SW480 (cell line): ENCODE measurements at places on chromosomes 13 and 19.
A peak's percentile ranks its signal among the peaks of the same experiment; 100 is the strongest.

DNA sequence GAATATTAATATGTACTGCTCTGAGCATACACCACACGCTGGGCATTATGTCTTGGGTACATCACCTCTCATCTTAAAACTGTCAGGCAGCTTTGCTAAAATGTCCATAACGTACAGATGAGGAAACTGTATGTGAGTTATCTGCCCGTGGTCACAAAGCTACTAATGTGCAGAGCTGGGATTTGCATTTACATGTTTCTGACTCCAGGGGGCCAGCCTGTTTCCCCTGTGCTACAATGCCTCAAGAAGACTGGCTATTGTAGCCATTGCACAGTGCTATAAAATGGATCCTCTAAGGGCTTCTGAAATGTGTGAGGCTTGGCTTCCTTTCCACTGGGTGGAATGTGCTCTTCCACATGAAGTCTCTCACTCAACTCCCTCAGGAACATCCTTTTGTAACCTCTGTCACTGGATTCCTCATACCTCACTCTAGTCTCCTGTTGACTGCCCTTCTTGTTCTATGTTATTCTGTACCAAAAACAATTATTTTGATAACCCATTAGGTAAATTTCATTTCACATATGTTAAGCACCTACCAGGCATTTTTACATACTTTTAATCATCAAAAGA lies 95.6 kb upstream of the HTR2A start:
- peak; percentile 24 for DNase-seq

DNA sequence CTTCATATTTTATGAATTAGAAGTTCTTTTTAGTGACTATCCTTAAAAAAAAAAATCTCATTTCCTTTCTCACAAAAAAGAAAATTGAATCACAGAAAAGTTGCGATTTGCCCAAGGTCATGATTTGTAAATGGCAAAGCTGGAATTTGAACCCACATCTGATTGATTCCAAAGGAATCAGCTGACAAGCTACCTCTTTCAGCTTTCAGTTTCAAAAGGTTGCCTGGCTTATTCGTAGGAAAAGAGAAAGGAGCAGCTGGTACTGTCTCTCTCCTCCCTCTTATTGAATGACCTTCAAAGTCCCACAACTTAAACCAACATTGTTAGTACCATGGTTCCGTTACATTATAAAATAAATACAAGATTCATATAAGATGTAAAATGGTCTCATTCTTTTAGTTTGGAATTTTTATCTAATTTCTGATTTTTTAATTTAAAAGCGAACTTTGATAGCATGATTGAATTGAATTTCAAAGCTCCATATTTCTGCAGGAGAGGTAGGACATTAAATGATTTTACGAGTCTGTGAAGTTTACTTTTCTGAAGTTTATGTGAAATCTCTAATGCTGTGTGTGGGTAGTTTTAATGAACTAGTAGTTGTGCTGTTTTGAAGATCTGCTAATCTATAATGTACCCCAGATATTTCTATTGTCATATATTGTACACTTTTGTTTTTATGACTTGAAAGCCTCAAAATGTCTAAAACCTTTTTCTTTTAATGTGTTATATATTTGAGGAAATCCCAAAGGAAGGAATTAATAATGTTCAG lies 18.5 kb upstream of the KCTD4 start:
- peak; percentile 30 for DNase-seq

DNA sequence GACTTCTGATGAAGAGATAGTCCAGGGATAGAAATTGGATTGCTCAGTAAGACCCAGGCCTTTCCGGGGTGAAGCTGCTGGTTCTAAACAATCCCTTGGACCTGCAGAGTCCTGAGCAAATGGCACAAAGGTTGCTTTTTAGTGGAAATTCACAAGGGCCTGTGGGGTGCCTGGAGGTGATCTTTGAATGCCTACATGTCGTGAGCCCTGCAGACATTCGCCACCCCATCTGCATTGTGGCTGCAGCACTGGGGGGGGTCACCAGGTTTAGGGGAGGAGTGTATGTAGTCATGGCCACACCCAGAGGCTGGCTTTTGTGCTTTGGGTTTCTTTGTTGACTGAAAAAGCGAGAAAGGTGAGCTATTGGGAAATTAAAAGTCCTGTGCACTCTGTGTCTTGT lies 41.4 kb downstream of the SLC7A9 start:
- DNase-seq, result no peak

DNA sequence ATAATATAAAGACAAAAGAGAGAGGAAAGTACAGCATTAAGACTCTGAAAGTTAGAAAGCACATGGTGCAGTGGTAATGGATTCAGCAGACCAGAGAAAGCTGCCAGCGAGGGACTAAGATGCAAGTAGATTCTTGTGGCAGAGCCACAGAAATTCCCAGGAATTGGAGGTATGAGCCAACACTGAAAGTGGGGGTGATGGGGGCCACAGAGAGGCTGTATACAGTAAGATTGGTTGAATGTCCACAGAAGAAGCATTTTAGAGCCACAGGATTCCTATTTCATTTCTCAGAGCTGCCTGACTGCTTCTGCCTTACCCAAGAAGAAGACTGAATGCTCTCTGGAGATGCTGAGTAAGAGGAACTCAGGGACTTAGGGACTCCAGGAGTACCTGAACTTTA lies 295.0 kb downstream of the LMO7 start:
- no peak for DNase-seq

DNA sequence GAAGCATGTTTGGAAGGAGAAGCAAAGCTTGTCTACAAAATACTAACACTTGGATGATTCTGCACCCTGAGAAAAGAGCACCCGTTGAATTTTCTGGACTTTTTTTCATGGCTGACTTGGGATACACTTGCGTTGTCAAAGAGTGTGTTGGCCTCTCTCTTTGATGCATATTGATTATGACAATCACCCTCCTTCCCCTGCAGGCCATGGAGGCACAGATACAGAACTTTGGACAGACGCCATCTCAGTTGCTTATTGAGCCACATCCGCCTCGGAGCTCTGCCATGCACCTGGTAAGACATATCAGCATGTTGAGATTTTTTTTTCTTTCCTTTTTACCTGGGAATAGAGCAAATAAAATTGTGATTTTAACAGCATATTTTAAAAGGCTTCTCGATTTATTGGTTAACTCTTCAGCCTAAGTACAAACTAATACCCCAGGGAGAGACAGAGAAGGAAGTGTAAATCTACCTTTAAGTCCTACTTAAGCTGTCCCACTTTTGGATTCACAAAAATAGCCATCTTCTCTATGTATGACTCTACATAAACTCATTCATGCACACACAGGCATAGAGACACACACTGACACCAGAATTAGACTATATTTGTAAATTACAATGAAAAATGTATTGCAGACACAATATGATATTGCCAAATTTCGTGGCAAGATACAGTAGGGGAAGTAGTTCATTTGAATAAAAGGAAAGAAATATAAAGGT lies 169.7 kb upstream of the MAB21L1 start:
- no peak for DNase-seq

- DNase-seq, result no peak
Observed at GRCh38 chr13:41306271-41307145, 4.6 kb upstream of the NAA16 start.

DNA sequence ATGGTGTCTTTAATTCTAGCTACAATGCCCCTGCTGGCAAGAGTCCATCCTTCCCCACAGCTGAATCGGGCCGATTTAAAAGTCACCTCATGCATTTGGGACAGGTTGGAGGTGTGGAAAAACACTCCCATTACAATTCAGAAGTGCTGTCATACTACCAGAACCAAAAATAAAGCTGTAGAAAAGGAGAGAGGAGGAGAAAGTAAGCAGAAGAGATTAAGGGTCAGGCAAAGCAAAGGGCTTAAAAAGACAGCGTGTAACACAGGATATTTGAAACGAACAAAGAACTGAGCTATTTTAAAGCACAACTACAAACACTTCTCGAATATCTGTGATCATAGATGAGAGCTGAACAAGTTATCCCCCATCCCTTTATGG lies 90.4 kb downstream of the FGF14 start:
- no peak for DNase-seq

- no peak for DNase-seq
Observed at GRCh38 chr19:56508290-56508778, 679 bp downstream of the ZNF471 start.

DNA sequence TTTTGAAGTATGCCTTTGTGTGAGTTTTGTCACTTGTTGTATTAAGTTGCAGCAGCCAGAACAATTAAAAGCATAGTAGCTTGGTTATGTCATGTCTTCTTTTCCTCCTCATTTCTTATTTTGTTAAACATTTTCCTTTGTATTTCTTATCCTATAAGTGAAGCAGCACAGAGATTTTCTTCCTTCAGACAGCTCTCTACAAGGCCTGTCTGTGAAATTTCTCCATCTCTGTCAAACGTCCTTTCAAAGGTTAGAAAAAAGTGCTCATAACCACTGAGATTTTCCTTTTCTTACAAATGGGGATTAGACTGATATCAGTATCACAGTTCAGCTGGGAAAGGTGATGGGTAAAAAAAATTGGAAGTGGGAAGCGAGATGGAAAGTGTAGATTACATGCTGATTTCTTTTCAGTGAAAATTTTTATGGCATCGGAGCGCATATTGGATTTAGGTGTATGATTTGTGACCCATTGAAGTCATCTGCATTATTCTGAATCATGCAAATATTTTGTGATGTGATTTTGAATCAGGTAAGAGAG lies 71.7 kb downstream of the GPC5 start:
- no peak for DNase-seq

DNA sequence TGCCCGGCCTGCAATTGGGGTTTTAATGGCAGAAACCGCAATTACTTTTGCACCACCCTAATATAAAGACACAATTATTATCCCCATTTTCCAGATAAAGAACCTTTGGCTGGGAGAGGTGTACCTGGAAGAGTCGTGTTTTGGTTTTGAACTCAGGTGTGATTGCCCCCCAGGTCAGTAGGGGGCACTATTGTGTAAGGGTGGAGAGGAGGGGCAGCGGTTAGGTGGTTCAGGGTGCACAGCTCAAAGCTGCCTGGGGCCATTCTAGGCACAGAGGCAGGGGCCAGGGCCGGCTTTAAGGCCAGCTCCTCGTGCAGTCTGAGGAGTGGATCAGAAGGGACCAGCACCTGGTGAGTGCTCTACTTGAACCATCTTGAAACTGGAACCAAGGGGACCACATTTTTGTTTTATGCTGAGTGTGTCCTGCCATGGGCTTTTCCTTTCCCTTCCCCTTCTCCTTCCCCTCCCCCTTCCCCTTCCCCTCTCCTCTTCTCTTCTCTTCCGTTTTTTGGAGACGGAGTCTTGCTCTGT lies 5.8 kb upstream of the FCGRT start:
- peak; percentile 71 for DNase-seq

- DNase-seq, result no peak
Observed at GRCh38 chr13:90835826-90836225, 511.7 kb upstream of the MIR17HG start.

GRCh38 chr19:19645233-19645870 lies 1.9 kb upstream of the GMIP start:
- no peak for DNase-seq

GRCh38 chr19:51480590-51480989 lies 2.3 kb downstream of the CEACAM18 start:
- DNase-seq, result peak; percentile 34

- DNase-seq, result no peak
Observed at GRCh38 chr13:61339054-61339621, 76.5 kb downstream of the PCDH20 start.

DNA sequence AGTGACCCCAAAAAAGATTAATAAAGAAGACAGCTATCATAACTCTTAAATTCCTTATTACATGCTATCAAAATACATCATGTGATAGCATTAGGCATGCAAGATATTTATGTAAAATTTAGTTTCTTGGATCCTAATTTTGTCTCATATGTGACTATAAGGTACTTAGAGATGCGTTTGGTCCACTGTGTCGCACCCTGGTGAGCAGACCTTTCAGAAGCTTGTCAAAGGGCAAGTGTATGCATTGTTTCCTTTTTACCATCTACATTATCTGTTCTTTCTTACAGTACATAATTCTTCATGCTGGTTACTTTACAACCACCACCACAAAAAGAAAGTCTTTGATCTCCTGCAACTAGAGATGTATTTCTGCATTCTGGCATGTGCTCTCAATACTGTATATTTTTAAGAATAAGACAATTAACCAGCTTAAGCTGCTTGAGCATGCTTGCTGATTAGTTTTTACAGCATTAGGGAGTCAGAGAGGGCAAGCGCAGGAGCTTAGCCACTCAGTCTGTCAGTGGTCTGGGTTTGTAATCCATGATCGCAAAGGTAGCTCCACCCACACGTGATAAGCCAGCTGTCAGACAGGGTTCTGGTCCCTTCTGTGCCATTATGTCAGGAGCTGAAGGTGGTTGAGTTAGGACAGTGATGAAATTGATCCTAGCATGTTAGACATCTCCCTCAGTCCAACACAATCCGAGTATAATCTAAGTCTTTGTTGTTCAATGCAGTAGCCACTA lies 500.9 kb downstream of the MYO16 start:
- DNase-seq, result no peak

- no peak for DNase-seq
Observed at GRCh38 chr19:21487969-21488368, 17.4 kb upstream of the ZNF429 start.

GRCh38 chr13:25143706-25144105 lies 28.4 kb downstream of the AMER2 start:
- no peak for DNase-seq

GRCh38 chr19:1796395-1797142 lies 15.5 kb downstream of the ATP8B3 start:
- DNase-seq, result no peak

DNA sequence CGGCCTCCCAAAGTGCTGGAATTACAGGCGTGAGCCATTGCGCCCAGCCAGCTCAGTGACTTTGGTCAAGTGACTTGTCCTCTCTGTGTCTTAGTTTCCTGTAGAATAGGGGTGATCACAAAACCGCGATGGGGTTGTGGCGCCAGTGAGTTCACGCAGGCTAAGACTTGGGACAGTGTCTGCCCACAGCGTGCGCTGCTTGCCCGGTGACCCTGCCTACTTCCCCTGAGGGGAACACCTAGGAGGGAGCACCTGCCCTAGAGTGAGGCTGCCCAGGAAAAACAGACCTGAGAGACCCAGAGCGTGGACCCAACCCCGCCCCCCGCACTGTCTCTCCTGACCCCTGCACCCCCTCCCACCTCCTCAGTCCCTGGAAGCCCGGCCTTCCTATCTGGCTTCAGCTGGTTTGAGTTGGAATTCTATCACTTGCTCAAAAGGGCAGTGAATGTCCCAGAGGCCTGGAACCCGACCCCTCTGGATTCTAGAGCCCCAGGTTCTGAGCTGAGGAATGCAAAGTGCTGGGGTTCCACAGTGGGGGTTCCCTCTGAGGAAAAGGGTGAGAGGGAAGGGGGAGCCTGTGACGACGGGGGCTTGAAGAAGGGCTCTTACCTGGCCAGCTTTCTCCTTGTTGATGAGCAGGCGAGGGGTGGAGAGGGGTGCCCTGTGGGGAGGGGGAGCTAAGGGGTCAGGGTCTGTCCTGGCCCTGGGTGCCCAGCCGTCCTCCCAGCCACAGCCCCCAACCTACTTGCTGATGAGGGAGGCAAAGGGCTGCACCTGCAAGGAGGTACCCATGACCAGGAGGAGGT lies 2.2 kb upstream of the RINL start:
- DNase-seq, result no peak

GRCh38 chr13:33743438-33744368 lies 74.2 kb upstream of the RFC3 start:
- no peak for DNase-seq

- DNase-seq, result no peak
Observed at GRCh38 chr13:40932252-40932651, 86.9 kb downstream of the ELF1 start.

- DNase-seq, result no peak
Observed at GRCh38 chr19:21694171-21694906, 73.0 kb downstream of the ZNF100 start.
